ENCODE measurements at places on chromosomes 12 and 14.

DNA sequence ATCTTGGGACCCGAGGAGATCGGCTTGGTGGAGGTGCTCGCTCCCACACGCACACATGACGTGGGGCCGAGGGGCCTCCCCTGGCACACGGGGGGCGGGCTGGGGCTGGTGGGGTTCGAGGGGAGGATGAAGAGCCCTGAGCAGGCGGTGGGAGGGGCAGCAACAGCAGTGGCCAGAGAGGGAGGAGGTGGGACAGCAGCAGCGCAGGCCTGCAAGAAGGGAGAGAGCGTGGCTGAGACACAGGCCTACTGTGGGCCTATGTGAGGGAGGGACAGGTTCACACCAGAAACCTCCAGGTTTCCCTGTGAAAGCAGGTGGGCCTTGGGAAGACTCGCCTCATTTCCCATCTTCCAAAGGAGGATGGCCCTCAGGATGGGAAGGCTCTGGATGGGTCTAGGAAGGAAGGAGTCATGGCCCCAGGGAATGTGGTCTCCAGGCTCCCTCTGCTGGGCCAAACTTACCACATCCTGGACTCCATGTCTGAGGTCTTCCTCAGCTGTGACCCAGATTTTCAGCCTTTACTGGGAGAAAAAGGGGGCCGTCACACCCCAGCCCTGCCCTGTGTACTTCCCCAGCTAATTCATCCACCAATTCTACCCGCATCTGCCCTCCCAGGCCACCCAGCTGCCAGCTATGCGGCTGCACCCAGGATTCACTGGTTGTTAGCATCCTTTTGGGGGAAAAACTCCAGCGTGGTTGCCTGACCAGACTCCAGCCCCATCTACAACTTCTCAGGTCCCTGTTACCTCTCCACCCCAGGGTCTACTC lies 2.8 kb downstream of the PIANP start:
- no peak for DNase-seq

DNA sequence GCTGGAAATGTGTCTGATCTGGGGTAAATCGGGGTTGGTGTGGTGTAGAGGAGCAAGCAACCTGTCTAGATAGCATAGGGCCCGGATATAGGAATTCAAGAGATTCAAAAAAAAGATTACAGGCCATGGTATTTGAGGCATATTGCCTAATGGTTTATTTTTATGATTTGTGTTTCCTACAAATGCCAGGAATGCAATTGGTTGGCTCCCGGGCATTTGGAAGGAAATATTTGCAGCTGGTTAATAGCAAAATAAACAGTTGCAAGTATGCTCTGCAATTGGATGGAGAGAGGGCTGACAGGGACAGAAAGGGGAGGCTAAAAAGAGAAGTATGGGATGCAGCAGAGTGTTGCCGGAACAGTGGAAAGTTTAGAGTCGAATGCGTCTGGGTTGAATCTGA lies 315.6 kb upstream of the ATP2B1 start:
- no peak for DNase-seq

GRCh38 chr12:132414634-132415326 lies 75.2 kb upstream of the FBRSL1 start:
- DNase-seq, result peak; percentile 48

DNA sequence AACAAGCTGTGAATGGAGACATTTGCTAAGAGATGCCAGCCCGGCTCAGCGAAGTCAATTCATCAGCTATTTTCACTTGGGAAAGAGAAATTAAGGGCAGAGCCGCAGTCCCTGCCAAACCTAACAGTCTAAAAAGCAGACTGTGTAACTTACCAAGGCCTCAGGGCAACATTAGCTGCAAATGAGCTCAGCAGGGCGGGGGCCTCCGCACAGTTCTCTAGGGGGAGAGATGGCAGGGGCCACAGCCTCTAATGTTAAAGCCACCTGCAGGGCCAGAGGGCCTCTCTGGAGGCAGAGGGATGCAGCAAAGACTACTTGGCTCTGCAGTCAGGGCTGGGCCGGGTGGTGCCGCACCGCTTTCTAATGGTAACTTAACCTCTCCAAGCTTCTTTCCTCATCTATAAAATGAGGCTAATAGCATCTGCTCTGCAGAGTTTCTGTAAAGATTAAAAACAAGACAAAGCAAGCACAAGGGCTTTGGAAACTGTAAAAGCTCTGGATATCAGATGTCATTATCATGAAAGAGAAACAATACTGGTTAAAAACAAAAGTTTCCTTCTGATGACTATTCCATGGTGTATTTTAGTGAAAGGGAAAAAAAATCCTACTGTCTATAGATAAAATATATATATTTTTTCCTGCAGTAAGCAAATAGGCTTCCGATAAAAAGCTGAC lies 13.4 kb upstream of the GPRC5A start:
- no peak for DNase-seq

DNA sequence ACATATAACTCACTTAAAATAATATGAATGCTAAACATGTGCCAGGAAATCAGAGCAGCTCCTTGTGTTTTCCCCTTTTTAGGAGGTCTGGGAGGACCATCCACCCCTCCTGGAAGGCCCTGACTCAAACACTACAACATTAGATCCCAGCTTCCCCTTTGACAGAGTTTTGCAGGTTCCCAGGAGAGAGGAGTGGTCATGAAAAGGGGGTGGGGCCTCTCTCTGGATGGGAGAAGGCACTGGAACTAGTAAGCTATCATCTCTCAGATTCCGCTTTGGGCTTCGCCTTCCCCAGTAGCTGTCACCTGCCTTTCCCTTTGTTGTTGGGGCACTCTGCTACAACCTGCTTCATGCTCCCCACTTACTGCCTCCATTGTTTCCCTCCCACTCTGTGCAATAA lies 149.2 kb downstream of the ZFP36L1 start:
- DNase-seq, result no peak

- no peak for DNase-seq
These were observed 68.2 kb downstream of the SLC15A4 start for GRCh38 chr12:128755566-128755965.

DNA sequence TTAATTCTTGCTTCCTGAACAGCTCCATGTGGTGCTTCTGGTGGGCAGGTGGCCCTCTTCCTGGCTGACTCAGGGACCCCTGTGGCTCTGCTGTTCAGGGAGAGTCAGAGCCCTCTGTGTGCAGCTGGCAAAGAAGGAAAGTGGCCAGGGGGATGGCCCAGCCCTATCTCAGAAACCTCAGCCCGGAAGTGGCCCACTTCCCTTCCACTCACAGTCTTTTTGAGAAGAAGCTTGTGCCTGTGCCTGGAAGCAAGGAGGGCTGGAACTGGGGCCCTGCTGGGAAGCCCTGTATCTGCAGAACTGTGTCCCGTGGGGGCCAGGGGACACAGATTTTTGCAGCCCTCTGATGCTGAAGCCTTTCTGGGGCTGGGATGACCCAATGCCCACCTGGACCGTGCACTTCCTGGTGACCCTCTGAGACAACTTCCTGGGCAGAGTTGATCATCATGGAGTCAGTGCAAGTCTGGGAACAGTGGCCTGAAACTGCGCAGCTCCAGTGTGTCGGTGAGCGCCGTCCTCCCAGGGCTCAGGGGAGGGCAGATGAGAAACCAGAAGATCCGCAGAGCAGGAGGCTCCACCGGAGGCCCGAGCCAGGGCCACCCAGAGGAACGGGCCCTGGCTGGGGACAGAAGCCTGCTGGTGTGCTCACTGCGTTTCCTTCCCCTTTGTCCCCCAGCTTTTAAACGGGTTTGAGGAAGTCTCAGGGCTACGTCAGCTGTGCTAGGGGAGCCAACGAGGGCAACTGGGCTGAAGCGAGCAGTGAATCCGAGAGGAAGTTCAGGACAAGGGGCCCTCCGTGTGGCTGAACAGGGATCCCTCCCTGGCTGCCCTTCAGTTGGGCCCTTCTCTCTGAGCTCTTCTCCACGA lies 217.4 kb upstream of the RTL1 start:
- DNase-seq, result no peak

- no peak for DNase-seq
These were observed 168.1 kb upstream of the PRICKLE1 start for GRCh38 chr12:42757624-42758119.

GRCh38 chr12:92335831-92336230 lies 190.2 kb upstream of the BTG1 start:
- DNase-seq, result no peak

DNA sequence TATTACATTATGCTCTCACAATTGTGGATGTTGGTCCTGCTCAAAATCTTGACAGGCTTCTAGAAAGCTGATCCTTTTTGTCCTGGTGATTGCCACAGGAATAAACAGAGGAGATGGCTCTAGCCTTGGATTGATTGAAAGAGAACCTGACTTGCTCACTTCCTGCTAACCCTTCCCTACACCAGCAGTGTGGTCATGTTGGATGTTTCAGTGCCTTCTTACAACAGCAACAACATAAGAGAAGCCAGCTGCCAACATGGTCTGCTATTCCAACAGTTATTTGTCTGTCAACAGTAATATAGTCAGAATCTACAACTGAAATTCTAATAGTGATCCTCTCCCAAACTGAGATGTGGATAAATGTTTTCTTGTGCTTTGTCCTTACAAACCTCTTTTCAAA lies 311.6 kb upstream of the DIO2 start:
- no peak for DNase-seq

- DNase-seq, result no peak
These were observed 425.3 kb upstream of the FBXO33 start for GRCh38 chr14:39857376-39858055.

GRCh38 chr14:75430116-75430515 lies 2.3 kb downstream of the JDP2 start:
- DNase-seq, result no peak

DNA sequence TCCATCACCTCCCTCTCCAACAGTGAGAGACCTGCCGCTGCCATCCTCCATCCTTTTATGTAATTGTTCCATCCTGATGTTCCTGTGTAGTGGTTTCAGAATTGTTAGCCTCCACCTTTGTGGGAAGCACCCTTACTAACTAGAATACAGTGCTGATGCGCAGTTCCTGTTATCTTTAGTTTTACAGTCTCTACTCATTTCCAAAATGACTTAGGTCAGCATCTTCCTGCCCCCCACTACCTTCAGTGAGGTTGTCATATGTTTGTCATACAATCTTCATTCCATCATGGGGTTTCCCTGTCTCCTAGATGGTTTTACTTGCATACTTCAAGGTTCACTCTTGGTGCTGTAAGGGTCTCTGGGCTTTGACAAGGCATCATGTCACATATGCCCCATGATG lies 69.8 kb downstream of the EML1 start:
- no peak for DNase-seq

DNA sequence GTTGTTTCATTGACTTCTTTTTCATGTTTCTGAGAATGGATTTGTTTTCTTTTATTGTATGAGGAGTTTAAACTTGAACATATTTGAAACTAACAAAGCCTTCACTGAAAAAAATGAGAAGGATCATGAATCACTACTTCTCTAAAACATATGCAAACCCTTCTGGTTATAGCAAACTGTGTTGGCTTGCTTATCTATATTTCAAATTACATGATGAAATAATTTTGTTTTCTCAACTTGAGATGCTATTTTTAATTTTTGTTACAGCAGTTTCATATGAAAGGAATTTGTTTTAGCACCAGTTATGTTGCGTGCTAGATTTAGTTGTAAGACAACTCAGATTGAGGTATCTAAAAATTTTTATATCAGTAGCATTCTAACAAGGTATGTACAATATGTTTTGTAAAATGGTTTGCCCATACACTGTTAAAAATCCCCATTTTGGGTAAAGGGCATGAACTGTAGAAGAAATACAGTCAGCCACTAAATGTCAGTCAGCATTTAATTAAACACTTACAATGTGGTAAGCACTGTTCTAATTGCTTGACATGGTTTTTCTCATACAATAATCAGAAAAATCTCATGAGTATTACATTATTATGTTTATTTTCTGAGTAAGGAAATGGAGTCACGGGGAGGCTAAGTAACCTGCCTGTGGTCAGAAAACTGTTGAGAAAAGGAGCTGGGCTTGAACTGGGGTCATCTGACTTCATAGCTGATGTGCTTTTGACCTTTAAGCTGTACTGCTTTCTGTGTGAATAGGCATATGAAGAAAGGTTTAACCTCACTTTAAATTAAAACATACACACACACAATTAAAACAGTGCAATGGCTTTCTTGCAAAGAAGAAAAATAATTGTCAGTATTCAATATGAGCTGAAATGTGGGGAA lies 105.7 kb downstream of the PLEKHA5 start:
- DNase-seq, result no peak

GRCh38 chr14:52550661-52551060 lies 1.6 kb downstream of the TXNDC16 start:
- DNase-seq, result no peak

- no peak for DNase-seq
These were observed 88.2 kb downstream of the DUSP16 start for GRCh38 chr12:12474471-12474928.

DNA sequence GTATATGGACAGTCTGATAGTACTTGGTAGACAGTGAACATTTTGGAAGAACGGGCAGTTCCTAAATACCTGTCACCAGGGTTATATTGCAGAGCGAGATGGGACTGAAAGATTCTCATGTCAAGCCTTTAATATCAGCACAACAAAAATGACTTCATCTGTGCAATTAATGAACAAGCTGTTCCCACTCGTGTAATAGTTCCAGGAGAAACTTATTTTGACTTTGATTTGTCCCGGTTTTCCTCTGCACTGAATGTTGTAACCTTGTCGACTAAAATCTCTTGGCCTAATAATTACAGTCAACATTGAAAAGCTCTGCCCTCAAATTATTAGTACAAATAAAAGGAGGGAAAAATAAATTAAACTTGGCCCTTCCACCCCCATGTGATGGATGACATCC lies 79.5 kb downstream of the WASHC3 start:
- no peak for DNase-seq

- DNase-seq, result no peak
These were observed 168.5 kb downstream of the PPM1H start for GRCh38 chr12:62766496-62766895.
